NCI-H460 (cell line): ENCODE measurements at places on chromosomes 12 and 14.

- no peak for DNase-seq
Observed at GRCh38 chr12:32070370-32070769, 36.3 kb upstream of the BICD1 start.

GRCh38 chr12:89299417-89299816, 52.9 kb downstream of the DUSP6 start:
- DNase-seq: no peak

GRCh38 chr14:62179367-62180018, 417.3 kb downstream of the SNAPC1 start:
- peak; percentile 62 for DNase-seq

DNA sequence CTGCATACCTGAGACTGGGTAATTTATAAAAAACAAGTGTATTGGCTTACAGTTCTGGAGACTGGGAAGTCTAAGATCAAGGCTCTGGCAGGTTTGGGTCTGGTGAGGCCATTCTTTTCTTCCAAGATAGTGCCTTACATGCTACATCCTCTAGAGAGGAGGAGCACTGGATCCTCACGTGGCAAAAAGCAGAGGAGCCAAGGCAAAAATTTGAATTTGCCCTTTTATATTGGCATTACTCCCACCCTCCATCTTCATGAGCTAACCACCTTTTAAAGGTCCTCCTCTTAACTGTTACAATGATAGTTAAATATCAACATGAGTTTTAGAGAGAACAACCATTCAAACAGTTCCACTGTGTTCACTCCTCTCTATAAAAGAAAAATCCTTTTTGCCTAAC, 286.3 kb upstream of the SEL1L start:
- DNase-seq: no peak

GRCh38 chr14:105165761-105166485, 2.7 kb downstream of the JAG2 start:
- DNase-seq: no peak
